ENCODE measurements at places on chromosomes 2 and 18.

DNA sequence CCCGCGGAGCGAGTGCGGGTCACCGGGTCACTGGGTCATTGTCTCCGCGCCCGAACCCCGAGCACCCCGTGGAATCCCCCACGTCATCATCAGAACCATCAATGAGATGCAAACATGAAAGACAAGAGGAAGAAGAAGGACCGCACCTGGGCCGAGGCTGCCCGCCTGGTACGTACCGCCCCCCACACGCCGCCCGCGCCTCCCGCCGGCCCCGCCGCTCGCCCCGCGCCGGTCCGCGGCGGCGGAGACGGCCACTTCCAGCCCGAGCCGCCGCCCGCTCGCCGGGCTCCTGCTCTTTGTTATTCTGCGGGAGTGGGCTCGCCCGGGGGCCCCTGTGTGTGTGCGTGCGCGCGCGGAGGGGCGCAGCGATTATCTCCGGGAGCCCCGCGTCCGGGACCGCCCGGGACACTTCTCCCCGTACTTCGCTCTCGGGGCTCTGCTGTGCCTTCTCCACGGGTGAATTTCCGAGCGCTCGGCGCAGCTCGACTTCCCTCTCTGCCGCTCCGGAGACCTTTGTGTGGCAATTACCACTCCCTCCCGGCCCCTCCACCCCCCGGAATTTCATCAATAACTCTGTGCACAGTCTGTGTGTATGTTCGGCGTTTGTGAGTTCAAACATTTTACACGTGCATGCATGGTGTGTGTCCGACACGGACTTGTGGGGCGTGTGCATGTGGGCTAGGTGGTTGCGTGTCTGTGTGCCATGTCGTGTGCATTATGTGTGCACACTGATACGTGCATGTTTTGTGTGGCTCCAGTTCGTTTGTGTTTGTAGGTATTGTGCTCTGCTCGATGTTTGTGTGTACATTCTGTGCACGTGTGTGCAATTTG lies 714 bp downstream of the ASXL3 start:
- no peaks in the 10 kb centered on the region for H3K4me1 ChIP-seq
- no peaks in the 10 kb centered on the region for H3K36me3 ChIP-seq
- H3K4me3 ChIP-seq: peak overlapping the region; percentile 58
- DNase-seq: no peak

- H3K27me3 ChIP-seq: no peaks in the 10 kb centered on the region
- H3K36me3 ChIP-seq: no peaks in the 10 kb centered on the region
- no peak for DNase-seq
- H3K4me1 ChIP-seq: no peaks in the 10 kb centered on the region
Observed at GRCh38 chr2:72543497-72544216, 282.2 kb downstream of the EXOC6B start.

DNA sequence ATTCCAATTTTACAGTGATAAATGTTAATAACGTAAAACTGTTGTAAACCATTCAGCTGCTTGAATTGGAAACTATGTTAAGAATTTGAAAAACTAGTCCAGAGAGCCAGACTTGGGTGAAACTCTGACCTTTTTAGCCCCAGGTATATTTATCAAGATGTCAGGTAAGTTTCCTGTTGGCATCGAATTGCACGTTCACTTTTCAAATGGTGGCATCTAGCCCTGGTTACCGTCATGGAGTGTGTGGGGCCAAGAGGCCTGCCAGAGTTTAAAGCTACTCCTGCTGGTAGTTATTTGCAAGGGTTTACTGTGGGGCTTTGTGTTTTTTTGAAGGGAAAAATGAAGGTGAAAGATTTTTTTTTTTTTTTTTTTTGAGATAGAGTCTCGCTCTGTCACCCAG lies 109.9 kb downstream of the WDSUB1 start:
- H3K27me3 ChIP-seq: no peaks in the 10 kb centered on the region
- no peaks in the 10 kb centered on the region for H3K36me3 ChIP-seq
- no peak overlapping the region for H3K27ac ChIP-seq
- no peaks in the 10 kb centered on the region for H3K4me1 ChIP-seq
- H3K4me3 ChIP-seq: no peak overlapping the region

- H3K36me3 ChIP-seq: no peaks in the 10 kb centered on the region
- H3K4me1 ChIP-seq: peaks cover 3% of the 10 kb centered on the region
- H3K27ac ChIP-seq: no peak overlapping the region
- peaks cover 25% of the 10 kb centered on the region for H3K27me3 ChIP-seq
Observed at GRCh38 chr2:238728330-238729260, 119.3 kb upstream of the TWIST2 start.

DNA sequence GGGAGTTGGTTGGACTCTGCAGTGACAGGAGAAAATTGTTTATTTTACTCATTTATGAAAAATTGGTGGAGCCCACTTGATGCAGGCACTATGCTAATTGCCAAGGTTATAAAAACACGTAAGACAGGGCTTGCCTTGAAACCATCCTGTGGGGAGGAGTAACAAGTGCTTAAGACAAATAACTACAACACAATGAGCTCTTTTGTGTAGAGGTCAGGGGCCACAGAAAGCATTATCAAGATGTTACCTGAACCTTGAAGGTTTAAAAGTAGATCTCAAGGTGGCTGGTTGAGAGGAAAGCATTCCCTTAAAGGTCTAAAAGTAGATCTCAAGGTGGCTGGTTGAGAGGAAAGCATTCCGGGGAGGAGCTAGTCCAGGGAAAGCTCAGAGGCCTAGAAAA lies 381.8 kb upstream of the POU3F3 start:
- H3K4me3 ChIP-seq: no peak overlapping the region
- DNase-seq: no peak
- H3K36me3 ChIP-seq: no peaks in the 10 kb centered on the region
- no peaks in the 10 kb centered on the region for H3K4me1 ChIP-seq

DNA sequence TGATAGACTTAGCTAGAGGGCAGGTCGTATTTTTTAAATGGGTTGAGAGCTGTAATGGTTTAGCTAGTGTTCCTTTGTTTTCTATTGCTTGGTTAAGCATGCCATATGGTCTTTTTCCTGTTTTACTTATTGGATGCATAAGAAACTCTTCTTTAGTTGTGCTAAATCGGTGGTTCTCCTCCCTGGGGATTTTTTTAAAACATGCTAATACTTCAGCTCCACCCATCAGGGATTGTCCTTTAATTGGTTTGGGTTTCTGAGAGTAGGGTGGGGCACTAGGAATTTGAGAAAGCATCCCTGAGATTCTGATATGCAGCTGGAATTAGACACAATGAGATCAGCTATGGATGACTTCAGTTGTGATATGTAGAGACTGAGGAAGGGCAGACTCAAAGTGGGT lies 497.2 kb downstream of the THSD7B start:
- no peak overlapping the region for H3K27ac ChIP-seq
- no peak for DNase-seq
- H3K27me3 ChIP-seq: no peaks in the 10 kb centered on the region

DNA sequence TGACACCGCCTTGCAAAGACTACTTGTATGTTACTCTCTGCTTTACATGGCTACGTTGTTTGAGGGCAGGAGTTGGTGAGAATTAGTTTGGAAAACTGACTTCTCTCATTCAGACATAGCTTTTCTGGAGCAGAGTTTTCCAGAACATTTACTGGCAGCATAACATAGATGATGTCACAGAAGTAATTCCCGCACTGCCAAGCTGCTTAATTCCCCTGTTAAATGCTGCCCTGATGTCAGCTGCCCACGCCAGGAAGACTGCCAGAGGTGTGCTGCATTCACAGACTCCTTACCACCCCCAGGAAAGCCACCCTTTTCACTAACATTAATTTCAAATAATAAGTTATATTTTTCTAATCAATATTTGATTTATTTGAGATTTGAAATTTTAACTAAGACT lies 24.7 kb upstream of the PTPN2 start:
- no peak overlapping the region for H3K27ac ChIP-seq
- peaks cover 18% of the 10 kb centered on the region for H3K4me1 ChIP-seq
- H3K27me3 ChIP-seq: no peaks in the 10 kb centered on the region
- DNase-seq: no peak
- peaks cover 10% of the 10 kb centered on the region for H3K36me3 ChIP-seq

- H3K27ac ChIP-seq: no peak overlapping the region
- no peaks in the 10 kb centered on the region for H3K36me3 ChIP-seq
- no peak for DNase-seq
- H3K4me1 ChIP-seq: no peaks in the 10 kb centered on the region
- no peaks in the 10 kb centered on the region for H3K27me3 ChIP-seq
- H3K4me3 ChIP-seq: no peak overlapping the region
Observed at GRCh38 chr18:65737471-65737955, 13.3 kb upstream of the CDH7 start.

DNA sequence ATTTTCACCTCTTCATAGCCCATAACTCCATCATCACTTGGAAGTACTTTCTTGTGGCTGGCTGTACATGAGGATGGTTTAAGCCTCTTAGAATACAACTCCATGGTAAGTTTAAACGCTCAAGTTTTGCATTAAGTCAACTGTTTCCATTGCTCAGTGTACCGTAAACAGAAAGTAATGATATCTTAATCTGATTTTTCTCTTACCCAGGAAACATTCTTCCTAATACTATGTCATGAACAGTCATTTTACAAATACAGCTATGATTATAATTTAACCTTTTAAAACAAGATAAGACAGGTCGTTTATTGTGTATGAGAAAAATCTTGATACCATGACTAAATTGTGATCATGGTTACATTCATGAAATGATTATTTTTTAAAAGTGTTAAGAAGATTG lies 11.6 kb upstream of the DYNC2LI1 start:
- peaks cover 36% of the 10 kb centered on the region for H3K4me1 ChIP-seq
- no peaks in the 10 kb centered on the region for H3K27me3 ChIP-seq
- DNase-seq: no peak

GRCh38 chr18:3666526-3667254 lies 216.7 kb downstream of the TGIF1 start:
- no peak overlapping the region for H3K4me3 ChIP-seq
- peaks cover 29% of the 10 kb centered on the region for H3K4me1 ChIP-seq
- DNase-seq: no peak
- H3K27me3 ChIP-seq: no peaks in the 10 kb centered on the region
- no peak overlapping the region for H3K27ac ChIP-seq
- peaks cover 7% of the 10 kb centered on the region for H3K36me3 ChIP-seq

GRCh38 chr2:27638709-27639108 lies 9.9 kb downstream of the GPN1 start:
- peak; percentile 49 for DNase-seq
- peaks cover 34% of the 10 kb centered on the region for H3K4me1 ChIP-seq
- H3K27me3 ChIP-seq: no peaks in the 10 kb centered on the region
- peak overlapping the region; percentile 96 for H3K27ac ChIP-seq
- peaks cover 43% of the 10 kb centered on the region for H3K36me3 ChIP-seq

DNA sequence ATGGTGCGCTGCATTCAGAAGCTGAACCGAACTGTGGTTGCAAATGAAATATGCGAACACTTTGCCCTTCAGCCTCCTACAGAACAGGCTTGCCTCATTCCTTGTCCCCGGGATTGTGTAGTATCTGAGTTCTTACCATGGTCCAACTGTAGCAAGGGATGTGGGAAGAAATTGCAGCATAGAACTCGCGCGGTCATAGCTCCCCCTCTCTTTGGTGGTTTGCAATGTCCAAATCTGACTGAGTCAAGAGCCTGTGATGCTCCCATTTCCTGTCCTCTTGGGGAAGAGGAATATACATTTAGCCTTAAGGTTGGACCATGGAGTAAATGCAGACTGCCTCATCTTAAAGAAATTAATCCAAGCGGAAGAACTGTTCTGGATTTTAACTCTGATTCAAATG lies 291.4 kb downstream of the THSD7B start:
- H3K27me3 ChIP-seq: no peaks in the 10 kb centered on the region
- no peaks in the 10 kb centered on the region for H3K36me3 ChIP-seq
- no peak overlapping the region for H3K4me3 ChIP-seq
- H3K4me1 ChIP-seq: no peaks in the 10 kb centered on the region
- H3K27ac ChIP-seq: no peak overlapping the region

DNA sequence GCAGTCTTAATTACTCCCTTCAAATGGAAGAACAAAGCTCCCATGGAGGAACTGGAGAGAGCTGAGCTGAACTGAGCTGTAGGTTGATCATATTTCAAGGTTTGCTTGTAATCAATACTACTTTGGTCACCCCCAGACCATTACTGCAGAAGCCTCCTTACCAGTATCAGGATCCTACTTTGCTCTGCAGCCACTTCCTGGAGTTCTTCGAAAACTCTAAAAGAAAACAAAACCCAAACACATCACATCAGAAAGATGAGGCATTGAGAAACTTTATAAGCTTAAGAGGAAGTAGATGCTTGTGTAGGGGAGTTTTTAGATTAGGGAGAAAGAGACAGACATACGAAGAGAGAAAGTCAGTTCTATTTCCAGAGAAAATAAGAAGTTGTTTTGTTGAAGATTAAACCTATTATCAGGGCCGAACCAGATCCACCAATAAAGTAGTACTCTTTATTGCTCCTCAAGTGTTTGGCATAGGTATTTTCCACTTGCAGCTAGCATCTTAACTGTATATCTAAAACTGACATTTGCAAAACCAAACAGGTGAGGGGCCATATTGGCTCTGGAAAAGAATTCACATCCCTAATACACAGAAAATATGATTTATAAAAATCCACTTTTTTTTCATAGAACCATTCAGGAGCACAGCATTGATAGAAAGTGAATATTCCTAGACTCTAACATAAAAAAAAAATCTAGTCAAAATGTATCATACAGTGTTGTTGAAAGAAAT lies 166.9 kb upstream of the KLF7 start:
- DNase-seq: peak; percentile 29
- H3K4me3 ChIP-seq: peak overlapping the region; percentile 84
- peaks cover 4% of the 10 kb centered on the region for H3K36me3 ChIP-seq
- peaks cover 98% of the 10 kb centered on the region for H3K4me1 ChIP-seq

DNA sequence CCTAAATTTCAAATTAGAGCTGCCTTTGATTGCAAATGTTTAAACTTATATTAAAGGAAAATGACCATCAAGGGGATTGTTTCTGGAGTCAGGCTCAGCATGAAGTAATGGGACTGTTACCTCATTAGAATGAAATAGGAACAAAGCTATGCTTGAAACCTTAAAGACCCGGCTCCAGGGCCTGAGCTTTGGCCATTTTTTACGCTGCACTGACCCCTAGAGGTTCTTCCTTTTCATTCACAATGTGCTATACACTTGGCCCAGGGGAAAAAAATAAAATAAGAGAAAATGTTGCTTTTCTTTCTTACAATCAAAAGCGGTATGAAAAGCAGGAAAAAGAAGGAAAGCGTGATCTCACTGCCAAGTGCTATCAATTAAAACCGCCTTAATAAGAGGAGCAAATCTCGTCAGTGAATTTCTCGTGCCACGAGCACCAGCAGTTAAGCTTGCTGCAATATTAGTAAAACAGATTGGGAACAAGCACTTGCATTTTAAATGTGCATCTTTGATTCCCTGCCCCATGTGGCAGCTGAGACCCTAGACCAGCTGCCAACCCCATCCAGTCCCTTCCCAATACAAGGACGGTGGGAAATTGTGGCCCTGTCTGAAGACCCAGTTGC lies 96.6 kb downstream of the MBD2 start:
- no peak overlapping the region for H3K4me3 ChIP-seq
- no peak overlapping the region for H3K27ac ChIP-seq
- peaks cover 16% of the 10 kb centered on the region for H3K4me1 ChIP-seq
- H3K36me3 ChIP-seq: no peaks in the 10 kb centered on the region
- DNase-seq: peak; percentile 34

Data from activated T-cell treated with anti-CD3 and anti-CD28 coated beads, Interleukin-2, amount 50 U/mL, for 72 hours (primary cell).